GM10248 (cell line): ENCODE measurements at places on chromosomes 4 and X.

- DNase-seq = no peak
These were observed 25.3 kb downstream of the VSIG4 start for GRCh38 chrX:66014556-66014955.

DNA sequence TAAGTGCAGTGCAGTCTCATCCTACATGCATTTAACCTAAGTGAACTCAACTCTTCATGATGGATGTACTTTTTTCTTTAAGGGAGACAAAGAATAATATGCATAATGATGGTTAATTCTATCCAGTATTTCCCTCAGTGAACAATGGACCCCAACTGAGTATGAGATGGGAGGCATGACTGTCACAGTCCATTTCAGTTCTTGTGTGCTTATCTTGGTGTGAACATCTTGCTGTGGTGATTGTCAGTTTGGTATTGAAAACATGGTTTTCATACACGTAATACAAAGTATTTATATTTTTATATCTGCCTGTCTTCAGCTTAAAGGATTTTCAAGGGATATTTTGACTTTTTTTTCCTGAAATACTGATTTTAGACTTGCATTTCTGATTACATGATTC lies 72.0 kb upstream of the NDUFC1 start:
- DNase-seq = no peak

DNA sequence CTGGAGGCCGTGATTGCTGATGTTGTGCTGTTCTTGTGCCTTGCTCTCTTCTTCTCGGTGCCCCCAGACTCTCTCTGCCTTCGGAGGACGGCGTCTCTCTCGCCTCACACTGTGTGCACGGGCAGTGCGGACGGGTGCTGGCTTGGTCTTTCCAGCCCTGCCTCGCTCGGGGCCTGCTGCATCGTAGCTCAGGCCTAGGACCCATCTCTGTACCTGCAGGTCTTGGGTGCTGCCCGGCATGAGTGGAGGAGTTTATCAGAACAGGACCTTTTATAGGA lies 18.2 kb downstream of the RGS12 start:
- DNase-seq = no peak

GRCh38 chrX:2462074-2462473 lies 38.7 kb downstream of the DHRSX start:
- no peak for DNase-seq

DNA sequence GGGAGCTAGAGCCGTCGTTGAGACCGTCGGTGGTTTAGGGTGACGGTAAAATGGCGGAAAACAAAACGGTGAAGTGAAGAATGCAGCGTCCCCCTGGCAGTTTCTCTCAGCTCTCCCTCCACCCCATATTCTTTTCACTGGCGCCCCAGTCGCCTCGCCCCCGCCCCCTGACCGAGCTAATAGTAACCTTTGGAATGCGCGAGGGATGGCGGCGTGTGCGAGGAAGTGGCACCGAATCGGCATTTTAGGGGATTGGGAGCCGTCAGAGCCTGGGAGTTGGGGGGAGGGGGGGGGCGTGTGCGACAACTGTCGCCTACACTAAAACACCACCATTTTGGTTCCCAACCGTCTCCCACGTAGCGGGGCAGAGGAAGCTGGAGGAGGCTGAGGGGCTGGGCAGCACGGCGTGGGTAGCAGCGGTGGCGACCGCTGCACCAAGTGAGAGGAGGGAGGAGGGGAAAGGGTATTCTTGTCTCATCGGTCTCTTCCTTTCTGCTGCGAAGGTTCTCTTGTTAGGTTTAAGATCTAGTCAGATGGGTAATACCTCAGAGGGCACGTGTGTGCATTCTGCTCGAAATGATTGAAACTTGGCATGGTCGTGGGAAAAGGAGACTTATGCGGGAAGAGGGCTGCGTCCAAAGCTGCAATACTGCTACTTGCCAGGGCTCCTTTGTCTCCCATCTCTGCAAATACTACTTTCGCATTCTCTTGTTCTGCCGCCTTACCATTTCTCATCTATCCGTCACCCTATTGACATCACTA lies 840 bp downstream of the ZNF711 start:
- DNase-seq = peak; percentile 14

DNA sequence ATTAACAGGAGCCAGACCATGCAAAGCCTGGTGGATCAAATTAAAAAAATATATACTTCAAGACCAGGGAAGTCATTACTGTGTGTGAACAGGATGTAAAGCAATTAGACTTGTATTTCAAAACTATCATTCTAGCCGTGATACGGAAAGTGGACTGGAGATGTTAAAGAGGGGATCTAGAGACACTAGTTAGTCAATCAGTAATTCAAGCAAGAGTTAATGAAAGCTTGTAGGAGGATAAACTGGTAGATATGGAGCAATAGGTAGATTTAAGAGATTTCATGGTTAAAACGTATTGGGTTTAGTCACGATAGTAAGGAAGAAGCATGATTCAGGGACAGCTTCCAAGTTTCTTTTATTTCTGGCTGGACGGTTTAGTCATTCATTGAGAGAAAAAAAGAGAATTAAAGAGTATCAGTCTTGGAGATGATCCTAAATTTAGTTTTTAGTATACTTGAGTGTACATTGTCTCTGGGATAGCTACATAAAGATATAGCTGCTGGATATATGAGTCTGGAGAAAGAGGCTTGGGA lies 3.9 kb downstream of the MAD2L1 start:
- no peak for DNase-seq

DNA sequence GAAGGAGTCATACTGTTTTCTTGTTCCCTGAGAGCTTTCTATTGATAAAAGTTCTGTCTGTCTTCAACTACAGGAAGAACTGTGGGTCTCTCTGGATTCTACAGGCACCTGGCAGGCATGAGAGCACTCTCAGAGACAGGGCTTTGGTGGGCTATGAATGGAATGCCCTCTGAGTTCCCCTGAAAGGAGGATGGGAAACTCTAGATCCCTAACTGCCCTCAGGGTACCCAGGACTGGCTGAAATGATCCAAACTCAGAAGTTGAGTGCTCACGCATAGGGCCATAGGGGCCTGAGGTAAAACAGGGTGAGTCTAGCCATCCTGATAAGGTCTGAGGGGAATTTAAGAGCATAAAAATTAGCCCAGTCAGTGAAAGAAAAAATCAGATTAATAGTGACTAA lies 59.0 kb upstream of the SCRG1 start:
- DNase-seq = no peak

- no peak for DNase-seq
These were observed 424.0 kb upstream of the NDST4 start for GRCh38 chr4:115537387-115537786.

GRCh38 chrX:22950269-22951266 lies 49.2 kb upstream of the DDX53 start:
- no peak for DNase-seq

- DNase-seq = no peak
These were observed 40.7 kb upstream of the DDX3X start for GRCh38 chrX:41293269-41293668.

- no peak for DNase-seq
These were observed 57.0 kb upstream of the FTHL17 start for GRCh38 chrX:31128855-31129254.

DNA sequence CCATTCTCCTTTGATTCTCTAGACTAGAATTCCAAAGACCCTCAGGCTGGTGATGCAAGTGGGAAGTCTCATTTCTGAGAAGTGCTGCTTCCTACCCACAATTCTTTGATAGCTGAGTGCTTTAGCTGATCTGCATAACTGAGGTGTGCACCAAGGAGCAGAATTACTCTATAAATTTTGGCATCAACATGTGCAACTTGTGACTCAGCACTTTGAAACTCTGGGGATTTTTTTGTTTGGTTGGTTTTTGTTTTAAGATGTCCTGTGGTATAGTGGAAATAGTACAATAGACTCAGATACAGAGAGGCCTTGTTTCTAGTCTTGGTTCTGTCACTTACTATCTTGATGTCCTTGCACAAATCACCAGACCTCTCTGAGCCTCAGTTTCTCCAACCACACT lies 148.4 kb downstream of the AR start:
- no peak for DNase-seq

DNA sequence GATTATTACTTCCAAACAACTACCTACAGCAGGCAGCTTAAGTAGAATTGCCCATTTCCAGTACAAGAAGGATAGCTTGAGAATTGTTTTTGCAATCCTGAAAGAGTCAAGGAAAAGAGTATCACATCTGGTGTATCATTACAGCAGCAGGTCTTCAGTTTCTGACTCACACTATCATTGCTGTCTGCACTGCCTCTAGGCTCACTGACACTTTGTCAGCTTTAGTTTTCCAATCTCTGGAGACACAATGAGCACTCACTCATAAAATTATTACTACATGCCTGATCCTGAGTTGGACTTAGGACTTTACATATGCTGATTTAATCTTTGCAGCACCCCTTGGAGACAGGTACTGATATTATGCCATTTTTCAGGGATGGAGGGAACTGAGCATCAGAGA lies 244.6 kb upstream of the BOD1L1 start:
- DNase-seq = no peak

DNA sequence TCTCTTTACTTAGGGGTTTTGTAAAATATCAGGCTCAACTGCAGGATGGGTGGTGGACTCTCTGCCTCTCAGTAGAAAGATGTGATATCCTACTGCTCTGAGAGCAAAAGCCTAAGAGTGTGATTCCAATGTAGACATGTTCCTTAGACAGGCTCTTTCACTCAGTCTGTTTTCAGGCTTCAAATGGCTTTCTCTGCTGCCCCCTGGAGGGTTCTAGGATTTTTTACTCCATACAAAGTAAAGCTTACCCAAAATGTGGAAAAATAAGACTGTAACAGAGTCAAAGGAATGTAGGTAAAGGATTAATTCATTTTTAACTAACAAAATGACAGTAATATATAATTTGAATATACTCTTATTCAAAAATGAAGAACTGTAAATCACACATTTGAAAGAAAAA lies 32.1 kb downstream of the ZGRF1 start:
- DNase-seq = peak; percentile 55

DNA sequence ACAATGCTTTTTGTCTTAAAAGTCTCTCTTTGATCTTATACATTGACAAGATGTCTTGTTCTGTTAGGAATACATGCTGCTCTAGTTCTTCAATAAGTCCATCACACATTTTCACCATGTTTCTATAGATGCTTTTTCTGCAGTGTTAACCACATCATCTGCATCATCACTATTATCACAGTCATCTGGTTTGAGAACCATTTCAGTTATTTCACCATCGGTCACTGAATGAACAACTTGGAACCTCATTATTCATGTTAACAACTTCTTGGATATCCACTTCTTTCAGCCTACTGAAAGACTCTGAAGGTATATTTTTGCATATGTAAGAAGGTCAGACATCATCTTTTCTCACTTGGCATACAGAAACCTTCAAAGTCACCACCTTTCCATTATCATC lies 975.2 kb downstream of the STIM2 start:
- no peak for DNase-seq

- DNase-seq = no peak
These were observed 100.8 kb upstream of the TENM3 start for GRCh38 chr4:182142176-182143085.
